ENCODE measurements at places on chromosomes 1 and 21.

DNA sequence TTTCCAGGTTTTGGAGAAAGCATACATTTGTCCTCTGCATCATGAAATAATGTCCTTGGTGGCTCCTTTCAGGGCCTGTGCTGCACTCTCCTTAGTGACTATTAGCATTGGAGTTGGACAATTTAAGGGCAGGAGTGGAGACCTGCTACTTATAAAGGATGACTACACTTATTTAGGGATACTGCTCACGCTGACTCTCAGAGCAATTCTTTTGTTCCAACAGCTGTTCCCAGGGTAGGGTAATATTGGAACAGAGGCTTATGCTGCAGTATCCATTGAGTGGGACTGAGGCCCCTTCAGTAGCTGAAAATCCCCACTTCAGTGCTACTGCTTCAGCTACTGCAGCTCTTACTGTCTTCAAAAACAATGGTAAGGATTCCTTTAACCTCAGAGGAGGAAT is 84.6 kb downstream of the GPR88 start:
- no peak for DNase-seq

- peak; percentile 36 for DNase-seq
Observed at GRCh38 chr1:178501705-178502329, 5.1 kb upstream of the CLEC20A start.

GRCh38 chr21:42218836-42219605 is at the start of gene ABCG1:
Gene ABCG1 (plus strand): TSS chr21:42219140. CDS start chr21:42219263, 123 bp downstream.
- no peak for DNase-seq

- no peak for DNase-seq
Observed at GRCh38 chr1:94309216-94309615, 71.8 kb upstream of the ARHGAP29 start.

DNA sequence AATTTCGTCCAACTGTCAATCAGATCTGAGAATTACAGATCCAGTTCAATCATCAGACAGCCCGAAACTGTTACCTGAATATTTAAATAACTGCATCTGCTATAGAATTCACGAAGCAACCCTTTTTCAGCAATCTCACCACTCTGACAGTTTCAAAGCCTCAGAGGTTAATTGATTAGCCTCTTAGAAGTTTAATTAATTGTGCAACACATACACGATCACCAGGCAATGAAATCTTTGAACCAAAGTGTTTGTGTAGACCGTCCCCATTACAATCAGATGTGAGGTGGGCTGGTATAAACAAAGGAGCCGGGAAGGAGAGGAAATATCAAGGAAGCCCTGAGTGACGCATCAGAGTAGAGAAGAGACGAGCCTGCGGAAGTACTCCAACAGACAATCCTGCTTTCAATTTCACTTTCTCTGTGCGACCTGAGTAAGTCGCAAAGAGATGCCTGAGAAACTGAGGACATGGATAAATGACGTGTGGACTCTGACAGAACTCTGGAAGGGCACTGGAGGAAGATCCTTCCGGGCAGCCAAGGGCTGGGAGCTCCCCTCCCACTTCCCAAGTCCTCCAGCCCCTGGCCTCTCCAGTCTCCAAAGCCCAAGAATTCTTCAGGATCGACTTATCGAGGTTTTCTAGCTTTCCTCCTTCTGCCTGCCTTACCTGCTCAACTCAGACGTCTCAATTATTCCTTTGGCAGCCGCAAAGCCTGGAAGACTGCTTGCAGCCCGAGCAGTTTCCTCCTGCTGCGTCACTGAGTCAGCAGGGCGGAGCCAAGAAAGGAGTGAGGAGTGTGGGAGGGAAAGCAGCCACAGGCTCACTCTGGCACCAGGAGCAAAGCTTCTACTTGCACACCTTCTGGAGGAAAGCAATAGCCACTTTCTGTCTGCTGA is at the start of gene RNASEL:
TSS of gene RNASEL (minus strand) at position 757 of the 897 bp plus-strand sequence. CDS start 2,450 bp downstream, outside the sequence.
- DNase-seq, result peak; percentile 61

- no peak for DNase-seq
Observed at GRCh38 chr1:207239874-207240273, 81.6 kb upstream of the CD55 start.

GRCh38 chr1:173467426-173467825 is 9.7 kb upstream of the PRDX6 start:
- no peak for DNase-seq

DNA sequence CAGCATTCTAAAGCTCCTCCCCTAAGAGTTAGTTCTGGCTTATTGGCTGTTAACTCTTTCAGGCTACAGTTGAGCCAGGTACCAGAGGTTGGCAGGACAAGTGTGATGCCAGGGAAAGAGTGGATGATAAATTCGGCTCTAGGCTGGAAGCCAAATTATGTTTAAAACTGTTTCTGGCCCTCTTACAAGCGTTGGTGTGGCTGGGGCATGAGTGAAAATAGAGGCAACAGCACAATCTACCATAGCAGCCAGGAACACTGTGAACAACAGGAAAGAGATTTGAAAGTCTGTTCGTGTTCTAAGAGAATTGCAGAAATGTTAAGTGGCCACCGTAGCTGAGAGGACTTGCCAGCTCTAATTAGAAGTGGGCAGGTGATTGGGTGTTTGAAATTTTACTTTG is 84.2 kb downstream of the CDC7 start:
- DNase-seq, result no peak

- no peak for DNase-seq
Observed at GRCh38 chr1:185787238-185787637, 53.0 kb downstream of the HMCN1 start.

GRCh38 chr1:205826016-205826806 is 13.2 kb upstream of the SLC41A1 start:
- no peak for DNase-seq

DNA sequence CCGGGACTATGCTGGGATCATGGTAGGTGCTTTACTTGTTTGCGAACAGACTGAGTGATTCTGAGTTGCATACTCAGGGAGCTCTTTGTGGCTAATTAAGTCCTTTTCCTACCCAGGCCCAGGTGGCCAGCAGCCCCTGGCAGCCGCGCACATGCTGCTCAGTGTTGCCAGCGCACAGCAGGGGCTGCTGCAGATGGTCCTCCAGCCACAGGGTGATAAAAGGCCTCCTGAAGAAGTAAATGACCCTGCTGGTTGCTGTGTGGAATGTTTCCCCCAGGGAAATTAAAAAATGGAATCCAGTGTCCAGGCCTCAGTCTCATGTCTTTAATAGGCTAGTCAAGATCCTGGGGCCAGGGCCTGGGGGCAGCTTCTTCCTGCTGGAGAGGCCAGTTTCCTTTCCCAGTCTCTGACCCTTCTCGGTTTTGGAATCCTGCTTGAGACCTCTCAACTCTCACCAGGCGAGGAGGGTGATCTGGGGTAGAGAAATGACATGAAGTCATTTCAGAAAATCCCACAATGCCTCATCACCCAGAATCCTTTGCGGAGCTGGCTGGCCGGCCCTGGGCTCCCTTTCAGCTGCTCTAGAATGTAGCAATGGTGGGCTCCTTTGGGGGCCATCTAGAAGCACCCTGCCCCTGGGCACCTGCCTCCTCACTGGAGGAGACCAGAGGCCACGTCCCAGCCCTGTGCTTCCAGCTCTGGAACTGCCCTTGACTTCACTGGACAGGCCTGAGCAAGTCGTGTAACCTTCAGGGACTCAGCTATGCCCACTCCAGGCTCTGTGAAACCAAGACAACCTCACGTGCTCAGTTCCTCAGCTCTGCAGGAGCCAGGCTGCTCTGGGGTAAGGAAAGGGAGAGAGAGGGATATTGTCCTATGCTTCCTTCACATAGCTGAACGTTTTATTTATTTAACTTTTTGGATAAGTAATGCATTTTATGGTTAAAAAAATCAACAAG is 131.4 kb downstream of the MRPS6 start:
- DNase-seq, result no peak

DNA sequence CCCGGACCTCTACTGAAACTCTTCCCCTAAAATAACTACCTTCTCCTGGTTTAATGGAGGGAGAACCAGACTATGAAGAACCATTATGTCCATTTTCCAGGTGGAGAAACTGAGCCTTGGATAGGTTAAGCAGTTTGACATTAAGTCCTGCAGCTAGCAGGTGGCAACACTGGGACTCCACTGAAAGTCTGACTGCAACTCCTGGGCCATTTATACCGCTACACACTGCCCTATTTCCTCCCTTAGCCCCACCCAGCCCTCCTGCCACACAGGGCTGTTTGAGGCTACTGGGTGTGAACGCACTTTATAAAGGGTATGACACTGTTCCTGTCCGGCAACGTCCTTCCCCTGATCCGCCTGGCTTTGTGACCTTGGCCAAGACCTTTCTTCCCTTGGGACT is 511 bp upstream of the INPP5B start:
- DNase-seq, result no peak

- no peak for DNase-seq
Observed at GRCh38 chr1:206550446-206550845, 43.1 kb downstream of the RASSF5 start.

DNA sequence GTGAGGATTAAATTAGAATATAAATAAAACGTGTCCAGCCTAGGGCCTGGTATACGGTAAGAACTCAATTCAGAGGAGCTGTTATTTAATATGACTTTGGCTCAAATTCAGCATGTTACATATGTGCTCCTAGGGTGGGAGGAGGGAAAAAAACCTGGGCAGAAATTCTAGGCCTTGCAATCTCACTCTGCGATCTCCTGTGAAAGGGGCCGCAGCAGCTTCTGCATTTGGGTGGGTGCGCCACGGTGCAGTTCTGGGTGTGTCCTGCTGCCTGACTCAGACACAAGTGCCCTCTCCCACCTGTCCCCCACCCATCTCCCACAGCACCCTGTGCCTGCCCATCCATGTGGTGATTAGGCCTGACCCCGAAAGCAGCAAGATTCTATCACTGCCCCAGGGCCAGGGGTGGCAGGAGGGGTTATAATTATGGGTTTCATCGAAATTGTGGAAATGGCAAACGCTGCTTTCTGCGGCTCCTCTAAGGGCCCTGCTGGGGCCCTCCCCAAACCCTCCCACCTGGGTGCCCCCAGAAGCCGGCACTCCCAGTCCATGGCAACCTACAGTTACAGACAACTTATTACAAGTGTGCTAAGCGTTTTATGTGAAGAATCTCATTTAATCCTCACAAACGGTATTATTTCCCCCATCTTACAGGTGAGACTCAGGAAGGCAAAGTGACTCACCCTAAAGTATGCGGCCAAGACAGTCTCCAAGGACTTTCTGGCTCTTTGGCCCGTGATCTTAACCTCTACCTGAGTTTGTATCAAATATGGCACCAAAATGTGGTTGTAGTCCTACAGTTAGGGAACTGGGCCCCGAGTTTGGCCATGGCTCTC is 25.5 kb upstream of the GRHL3 start:
- DNase-seq, result no peak

DNA sequence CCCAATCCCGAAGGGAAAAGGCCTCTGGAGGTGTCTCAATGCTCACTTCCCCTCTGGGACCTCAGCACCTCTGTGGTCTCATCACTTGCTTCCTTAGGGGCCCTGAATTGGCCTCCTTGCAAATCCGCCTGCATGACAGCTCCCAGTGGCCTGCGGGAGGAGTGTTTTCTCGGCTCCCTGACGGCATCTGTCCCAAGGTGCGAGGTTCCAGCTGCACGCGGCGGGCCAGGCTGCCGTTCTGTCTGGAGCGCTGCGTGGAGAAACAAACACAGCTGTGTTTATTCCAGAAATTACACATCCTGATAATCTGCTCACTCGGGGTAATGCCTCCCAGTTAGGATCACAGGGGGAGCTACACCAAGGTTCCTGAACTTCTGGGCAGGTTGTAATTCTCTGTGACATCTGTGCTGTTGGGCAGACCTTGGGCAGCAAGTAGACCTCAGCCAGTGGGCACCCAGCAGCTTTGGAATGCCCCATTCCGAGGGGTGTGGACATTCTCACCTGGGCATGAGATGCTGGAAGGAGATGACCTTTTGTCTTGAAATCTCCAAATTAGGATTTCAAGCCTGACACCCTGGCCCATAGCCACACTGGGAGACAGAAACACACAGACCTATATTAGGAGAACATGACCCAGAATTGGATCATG is 18.2 kb downstream of the EPHB2 start:
- DNase-seq, result no peak

GRCh38 chr1:53614231-53615021 is 124.5 kb downstream of the GLIS1 start:
- no peak for DNase-seq

DNA sequence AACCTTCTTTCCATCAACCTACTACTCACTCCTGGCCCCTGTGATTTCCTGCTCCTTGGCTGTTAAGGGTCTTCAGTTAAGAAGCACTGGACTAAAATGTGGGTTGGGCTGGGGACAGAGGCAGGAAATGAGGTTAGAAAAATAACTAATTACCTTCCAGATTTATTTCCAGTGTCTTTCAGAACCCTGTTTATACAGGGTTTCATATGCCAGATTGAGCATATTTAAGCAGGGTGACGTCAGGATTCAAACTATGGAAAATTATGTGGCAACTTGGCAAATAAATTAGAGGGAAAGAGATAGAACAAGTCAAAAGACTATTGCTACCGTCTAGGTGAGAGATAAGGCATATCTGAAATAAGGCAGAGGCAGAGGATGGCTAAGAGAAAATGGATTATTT is 11.7 kb upstream of the MCOLN3 start:
- DNase-seq, result no peak

DNA sequence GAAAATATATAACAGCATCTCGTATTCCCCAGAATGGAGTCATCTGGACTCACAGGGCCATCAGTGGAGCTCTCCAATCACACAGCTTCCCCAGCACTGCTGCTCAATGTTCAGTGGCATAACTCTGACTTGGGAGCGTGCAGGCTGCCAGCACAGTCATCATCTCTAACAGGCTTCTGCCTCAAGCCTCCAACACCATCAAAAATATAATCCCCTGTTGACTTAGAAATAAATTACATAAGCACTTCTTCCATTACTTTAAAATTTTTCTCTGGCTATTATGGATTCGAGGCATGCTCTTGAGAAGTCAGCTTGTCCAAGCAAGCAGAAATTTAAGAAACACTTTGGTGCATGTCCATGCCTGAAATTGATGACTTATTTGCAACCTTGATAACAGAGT is 6.2 kb downstream of the DUSP23 start:
- peak; percentile 50 for DNase-seq

- DNase-seq, result no peak
Observed at GRCh38 chr21:34958040-34958439, 91.1 kb downstream of the RUNX1 start.

DNA sequence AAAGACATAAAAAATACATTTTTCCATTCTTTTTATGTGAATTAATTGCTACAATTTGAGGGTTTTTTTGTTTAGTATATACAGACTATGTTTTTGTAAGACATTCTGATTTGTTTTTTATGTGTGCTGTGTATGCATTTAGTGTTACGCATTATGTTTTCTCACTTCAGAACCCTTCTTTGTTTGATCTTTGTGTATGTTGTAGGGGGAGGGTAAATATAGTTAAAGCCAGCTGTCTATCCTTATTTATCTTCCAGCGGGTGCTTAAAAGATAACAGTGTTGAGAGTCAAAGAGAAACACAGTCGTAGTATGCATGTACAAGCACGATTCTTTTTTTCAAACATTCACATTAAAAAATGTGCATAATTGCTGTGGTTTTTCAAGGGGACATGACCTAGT is 97.5 kb upstream of the KIAA1614 start:
- DNase-seq, result no peak

DNA sequence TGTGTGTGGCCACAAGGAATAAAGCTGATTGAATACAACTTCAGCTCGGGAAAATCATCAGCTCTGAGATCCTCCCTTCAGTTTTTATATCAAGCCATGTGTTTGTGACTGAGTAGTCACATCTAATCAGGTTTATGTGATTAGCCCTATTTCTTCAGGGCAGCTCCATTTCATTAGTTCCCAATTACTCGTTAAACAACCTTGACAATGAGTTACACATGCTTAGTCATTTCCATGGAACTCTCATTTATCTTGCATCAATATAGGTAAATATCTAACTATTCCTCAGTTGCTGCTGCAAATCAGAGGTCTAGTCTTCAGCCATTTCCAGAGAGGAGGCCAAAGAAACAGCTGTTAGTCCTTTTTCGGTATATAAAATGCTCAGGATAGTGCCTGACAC is 16.3 kb downstream of the CRB1 start:
- no peak for DNase-seq
